ENCODE measurements at places on chromosomes 7 and 10.

- no peak for DNase-seq
- no peaks in the 10 kb centered on the region for H3K4me1 ChIP-seq
- H3K27me3 ChIP-seq: no peaks in the 10 kb centered on the region
- H3K4me3 ChIP-seq: no peak overlapping the region
- H3K36me3 ChIP-seq: no peaks in the 10 kb centered on the region
- H3K27ac ChIP-seq: no peak overlapping the region
Measured at GRCh38 chr10:48649349-48649944, 35.2 kb upstream of the WDFY4 start.

DNA sequence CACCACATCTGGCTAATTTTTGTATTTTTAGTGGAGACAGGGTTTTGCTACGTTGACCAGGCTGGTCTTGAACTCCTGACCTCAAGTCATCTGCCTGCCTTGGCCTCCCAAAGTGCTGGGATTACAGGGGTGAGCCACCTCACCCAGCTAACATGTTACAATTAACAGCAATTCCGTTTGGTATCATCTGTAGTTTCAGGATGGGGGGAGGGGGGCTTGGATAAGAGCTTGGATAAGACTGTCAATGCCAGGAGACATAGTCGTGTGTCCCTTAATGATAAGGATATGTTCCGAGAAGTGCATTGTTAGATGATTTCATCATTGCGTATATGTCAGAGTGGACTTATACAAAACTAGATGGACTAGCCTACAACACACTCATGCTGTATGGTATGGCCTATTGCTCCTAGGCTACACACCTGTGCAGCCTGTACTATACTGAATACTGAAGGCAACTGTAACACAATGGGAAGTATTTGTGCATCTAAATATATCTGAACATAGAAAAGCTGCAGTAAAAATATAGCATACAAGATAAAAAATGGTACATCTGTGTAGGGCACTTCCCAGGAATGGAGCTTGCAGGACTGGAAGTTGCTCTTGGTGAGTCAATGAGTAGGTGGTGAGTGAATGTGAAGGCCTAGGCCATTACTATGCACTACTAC lies 103.9 kb upstream of the TNS3 start:
- no peak for DNase-seq
- H3K27ac ChIP-seq: no peak overlapping the region
- no peaks in the 10 kb centered on the region for H3K27me3 ChIP-seq
- H3K36me3 ChIP-seq: no peaks in the 10 kb centered on the region
- H3K4me3 ChIP-seq: no peak overlapping the region

- peak overlapping the region; percentile 48 for H3K4me3 ChIP-seq
- peaks cover 14% of the 10 kb centered on the region for H3K4me1 ChIP-seq
- H3K36me3 ChIP-seq: no peaks in the 10 kb centered on the region
- no peak for DNase-seq
Measured at GRCh38 chr7:27146491-27147198, 929 bp downstream of the HOXA6 start.

DNA sequence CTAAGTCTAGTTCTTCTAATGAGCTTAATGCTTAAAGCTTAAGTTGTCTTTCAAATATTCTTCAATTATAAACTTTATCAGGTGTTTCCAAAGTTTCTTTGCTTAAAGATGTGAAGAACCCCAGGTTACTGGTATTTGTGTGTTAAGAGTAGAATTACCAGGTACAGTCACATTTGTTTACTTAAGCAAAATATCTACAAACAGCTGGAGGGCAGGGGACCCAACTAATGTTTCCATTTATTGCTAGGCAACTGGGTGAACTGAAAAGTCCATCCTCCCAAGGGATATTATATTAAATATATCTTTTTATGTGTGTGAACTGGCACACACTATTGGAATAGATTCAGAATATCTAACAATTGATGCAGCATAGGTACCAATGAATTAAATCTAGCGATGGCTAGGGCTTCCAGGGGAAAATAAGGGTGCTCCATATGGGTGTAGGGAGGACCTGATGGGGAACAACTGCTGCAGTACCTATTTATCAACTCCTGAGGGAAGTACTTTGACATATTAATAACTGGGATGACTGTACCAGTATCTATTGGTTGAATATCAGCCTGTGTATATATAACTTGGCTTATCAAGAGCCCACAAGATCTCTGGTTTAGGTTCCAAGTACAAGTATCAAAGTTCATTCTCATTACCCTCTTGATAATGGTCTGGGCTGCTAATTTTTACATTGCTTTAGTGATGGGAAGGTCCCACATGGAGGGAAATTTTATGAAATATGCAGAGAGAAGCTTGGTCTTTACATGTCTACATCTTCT lies 10.3 kb upstream of the AGR3 start:
- H3K36me3 ChIP-seq: no peaks in the 10 kb centered on the region
- H3K4me3 ChIP-seq: no peak overlapping the region
- H3K27ac ChIP-seq: no peak overlapping the region
- no peak for DNase-seq
- peaks cover 14% of the 10 kb centered on the region for H3K4me1 ChIP-seq

GRCh38 chr7:26055241-26055640 lies 96.8 kb upstream of the NFE2L3 start:
- no peak for DNase-seq
- H3K27ac ChIP-seq: no peak overlapping the region
- no peaks in the 10 kb centered on the region for H3K36me3 ChIP-seq
- H3K4me3 ChIP-seq: no peak overlapping the region

DNA sequence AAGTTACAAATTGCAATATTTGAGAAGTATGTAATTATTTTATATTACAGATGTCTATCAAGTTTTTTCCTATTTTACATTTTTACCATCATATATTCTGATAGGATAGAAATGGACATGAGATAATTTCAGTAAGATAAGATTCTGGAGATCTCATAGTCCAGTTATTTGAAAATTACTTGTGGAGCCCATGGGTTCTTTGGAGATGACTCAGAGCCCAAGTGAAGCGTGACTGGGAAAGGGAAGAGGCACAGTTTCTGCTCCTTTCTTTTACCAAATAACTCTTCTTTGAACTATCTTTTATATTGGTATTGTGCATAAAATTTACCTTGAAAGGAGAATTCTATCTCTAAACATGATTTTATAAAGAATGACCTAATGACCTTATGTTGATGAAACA lies 2.4 kb downstream of the CD36 start:
- no peak overlapping the region for H3K27ac ChIP-seq
- H3K4me3 ChIP-seq: no peak overlapping the region
- no peaks in the 10 kb centered on the region for H3K36me3 ChIP-seq
- H3K27me3 ChIP-seq: no peaks in the 10 kb centered on the region
- H3K4me1 ChIP-seq: peaks cover 5% of the 10 kb centered on the region

GRCh38 chr7:15481132-15481531 lies 80.7 kb downstream of the AGMO start:
- no peaks in the 10 kb centered on the region for H3K4me1 ChIP-seq
- no peaks in the 10 kb centered on the region for H3K36me3 ChIP-seq
- no peak overlapping the region for H3K4me3 ChIP-seq
- DNase-seq: no peak
- H3K27ac ChIP-seq: no peak overlapping the region

GRCh38 chr7:148650232-148650858 lies 48.4 kb upstream of the CUL1 start:
- H3K36me3 ChIP-seq: no peaks in the 10 kb centered on the region
- no peak overlapping the region for H3K4me3 ChIP-seq
- H3K27me3 ChIP-seq: no peaks in the 10 kb centered on the region
- no peak for DNase-seq
- no peak overlapping the region for H3K27ac ChIP-seq

DNA sequence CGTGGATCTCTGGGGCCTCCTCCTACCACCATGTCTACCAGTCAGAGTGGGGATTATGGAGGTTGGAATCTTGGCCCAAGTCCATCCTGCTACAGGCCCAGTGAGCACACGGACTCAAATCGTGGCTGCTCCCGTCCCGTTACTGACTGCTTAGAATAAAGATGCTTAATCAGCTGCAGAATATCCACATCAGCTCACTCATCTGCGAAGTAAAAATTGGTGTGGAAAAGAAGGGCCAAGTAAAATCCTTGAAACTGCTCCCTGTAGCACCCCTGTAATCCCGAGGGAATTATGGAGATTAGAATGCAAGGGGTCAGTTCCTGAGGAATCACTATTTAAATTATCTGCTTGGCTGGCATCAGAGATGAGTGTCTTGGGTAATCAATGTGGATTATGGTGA lies 13.0 kb upstream of the HTR5A start:
- no peaks in the 10 kb centered on the region for H3K36me3 ChIP-seq
- H3K27me3 ChIP-seq: peaks cover 15% of the 10 kb centered on the region
- H3K4me3 ChIP-seq: no peak overlapping the region
- DNase-seq: no peak
- no peak overlapping the region for H3K27ac ChIP-seq

DNA sequence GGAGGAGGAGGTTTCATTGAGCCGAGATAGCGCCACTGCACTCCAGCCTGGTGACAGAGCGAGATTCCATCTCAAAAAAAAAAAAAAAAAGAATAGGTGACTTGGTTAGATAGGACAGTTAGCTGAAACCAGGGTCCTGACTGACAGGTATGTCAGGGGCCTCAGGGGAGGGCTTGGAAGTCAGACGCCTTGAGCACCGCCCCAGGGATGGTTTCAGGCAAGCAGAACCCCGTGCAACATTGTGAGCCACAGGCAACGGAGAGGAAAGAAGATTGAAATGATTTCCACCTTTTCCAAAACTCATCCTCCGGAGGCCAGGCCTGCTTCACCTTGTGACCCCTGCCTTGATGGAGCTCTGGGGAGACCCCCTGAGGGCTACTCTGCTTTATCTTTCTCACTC lies 8.6 kb downstream of the UCMA start:
- no peaks in the 10 kb centered on the region for H3K36me3 ChIP-seq
- H3K27ac ChIP-seq: no peak overlapping the region
- H3K27me3 ChIP-seq: no peaks in the 10 kb centered on the region
- no peak for DNase-seq
- no peaks in the 10 kb centered on the region for H3K4me1 ChIP-seq

DNA sequence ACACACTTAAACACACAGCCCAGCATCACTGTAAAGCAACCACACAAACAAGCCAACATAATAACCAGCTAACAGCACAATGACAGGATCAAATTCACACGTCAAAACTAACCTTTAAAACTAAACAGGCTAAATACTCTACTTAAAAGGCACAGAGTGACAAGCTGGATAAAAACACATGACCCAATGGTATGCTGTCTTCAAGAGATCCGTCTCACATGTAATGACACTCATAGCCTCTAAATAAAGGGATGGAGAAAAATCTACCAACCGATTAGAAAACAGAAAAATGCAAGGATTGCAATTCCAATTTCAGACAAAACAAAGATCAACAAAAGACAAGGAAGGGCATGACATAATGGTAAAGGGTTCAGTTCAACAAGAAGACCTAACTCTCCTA lies 17.2 kb upstream of the PRSS58 start:
- H3K36me3 ChIP-seq: no peaks in the 10 kb centered on the region
- no peak overlapping the region for H3K4me3 ChIP-seq
- DNase-seq: no peak
- H3K27me3 ChIP-seq: no peaks in the 10 kb centered on the region

GRCh38 chr10:92591550-92592022 lies 1.3 kb upstream of the KIF11 start:
- no peaks in the 10 kb centered on the region for H3K36me3 ChIP-seq
- H3K4me3 ChIP-seq: peak overlapping the region; percentile 79
- H3K27me3 ChIP-seq: no peaks in the 10 kb centered on the region
- H3K4me1 ChIP-seq: peaks cover 19% of the 10 kb centered on the region

DNA sequence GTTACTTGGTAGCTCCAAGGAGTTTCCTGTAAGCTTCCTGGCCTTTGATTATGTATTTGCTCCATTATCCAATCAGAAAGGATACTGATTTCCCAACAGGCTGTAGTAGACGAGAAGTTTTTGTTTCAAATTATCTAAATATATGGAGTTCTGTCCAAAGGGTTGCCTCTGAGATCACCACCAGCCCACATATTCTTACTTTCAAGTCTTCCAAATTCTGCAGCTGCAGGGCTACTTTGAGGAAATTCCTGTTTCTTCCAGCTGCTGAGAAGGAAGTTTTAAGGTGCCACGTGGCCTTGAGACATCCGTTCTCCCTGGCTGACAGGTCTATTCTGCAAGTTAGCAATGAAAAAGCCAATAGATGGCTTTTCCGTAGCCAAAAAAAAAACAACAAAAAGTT lies 286.0 kb downstream of the TWIST1 start:
- H3K36me3 ChIP-seq: no peaks in the 10 kb centered on the region
- H3K27ac ChIP-seq: no peak overlapping the region
- no peak overlapping the region for H3K4me3 ChIP-seq
- no peaks in the 10 kb centered on the region for H3K4me1 ChIP-seq

DNA sequence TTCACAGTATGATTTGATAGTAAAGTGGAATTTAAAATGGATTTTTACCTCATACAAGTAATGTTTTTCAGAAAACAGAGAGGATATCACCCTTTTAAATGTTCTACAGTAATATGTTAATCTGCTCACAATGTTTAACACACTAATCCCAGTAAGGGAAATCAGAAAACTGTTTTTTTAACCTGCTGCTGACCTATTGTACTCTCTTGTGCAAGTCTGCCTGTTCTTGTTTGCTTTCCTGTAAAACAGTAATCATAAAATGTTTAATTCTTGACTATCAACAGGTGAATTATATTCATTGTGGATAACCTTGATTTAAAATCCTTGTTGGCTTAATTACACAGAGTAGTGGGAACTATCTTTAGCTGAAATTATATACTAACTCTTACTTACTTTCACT lies 126.4 kb downstream of the GNAT3 start:
- no peaks in the 10 kb centered on the region for H3K36me3 ChIP-seq
- no peaks in the 10 kb centered on the region for H3K27me3 ChIP-seq
- no peak overlapping the region for H3K4me3 ChIP-seq

DNA sequence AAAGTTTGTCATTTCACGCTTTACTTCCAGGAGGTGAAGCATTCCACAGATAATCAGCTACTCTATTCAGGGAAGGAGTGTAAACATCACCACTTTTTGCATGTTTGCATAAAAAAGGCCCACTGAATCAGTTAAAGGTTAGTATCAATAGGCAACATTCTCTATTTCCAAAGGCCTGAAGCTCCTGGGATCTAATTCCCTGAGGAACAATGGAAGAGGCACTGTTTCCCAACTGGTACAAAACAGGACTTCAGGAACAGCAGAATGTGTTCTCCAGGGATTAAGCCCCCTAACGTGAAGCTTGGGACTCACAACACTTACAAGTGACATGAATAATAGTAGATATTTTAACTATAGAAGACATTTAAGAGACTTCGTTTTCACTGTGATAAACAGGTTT lies 6.1 kb downstream of the LRRN3 start:
- H3K36me3 ChIP-seq: no peaks in the 10 kb centered on the region
- no peaks in the 10 kb centered on the region for H3K27me3 ChIP-seq
- no peak overlapping the region for H3K27ac ChIP-seq
- H3K4me1 ChIP-seq: peaks cover 8% of the 10 kb centered on the region
- no peak for DNase-seq

DNA sequence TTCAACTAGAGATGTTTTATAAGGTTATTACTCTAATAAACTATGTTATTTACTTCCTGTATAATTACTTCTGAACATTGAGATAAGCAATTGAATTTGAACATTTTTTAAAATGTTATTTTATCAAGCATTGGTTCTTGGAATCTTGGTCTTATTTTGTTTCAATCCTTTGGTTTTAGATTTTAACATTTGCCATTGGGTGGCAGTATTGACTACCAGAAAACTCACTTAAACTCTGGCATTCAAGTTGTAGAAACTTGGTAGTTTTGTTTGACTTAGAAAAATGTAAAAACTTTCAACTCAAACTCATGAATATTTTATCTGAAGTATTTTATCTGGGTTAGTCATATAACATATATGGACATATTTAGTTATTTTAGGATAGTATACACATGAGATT lies 48.1 kb downstream of the ATRNL1 start:
- no peak overlapping the region for H3K4me3 ChIP-seq
- no peak overlapping the region for H3K27ac ChIP-seq
- no peaks in the 10 kb centered on the region for H3K4me1 ChIP-seq
- no peaks in the 10 kb centered on the region for H3K27me3 ChIP-seq
- H3K36me3 ChIP-seq: no peaks in the 10 kb centered on the region

Measured in stomach (tissue), 19 donors.